ENCODE measurements at places on chromosomes 2 and 18.
A peak's percentile ranks its signal among the peaks of the same experiment; 100 is the strongest.

- no peak for DNase-seq
Measured at GRCh38 chr2:65813631-65814173, 381.3 kb upstream of the SPRED2 start.

DNA sequence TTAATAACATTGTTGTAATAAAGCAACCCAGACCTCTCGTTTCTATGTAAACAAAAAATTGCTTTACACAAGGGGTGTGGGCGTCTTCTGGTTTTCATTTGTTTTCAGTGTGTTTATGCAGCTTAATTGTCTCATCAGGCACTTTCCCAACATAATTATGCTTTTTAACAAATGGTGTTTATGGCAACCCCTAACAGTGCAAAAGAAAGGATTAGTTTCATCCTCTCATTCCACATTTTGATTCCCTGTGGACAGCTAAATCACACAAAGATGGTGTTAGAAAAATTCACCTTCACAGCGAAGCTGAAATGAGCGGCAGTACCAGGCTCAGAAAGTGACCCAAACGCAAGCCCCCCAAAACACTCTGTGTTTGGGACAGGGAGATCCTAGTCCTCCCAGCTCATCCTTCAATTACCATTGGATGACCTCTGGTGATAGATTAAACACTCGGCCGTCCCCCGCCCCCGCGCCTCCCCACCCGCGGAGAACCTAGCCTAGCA lies 724 bp downstream of the FTCDNL1 start:
- no peak for DNase-seq

GRCh38 chr2:241842620-241843211 lies 16.0 kb downstream of the PDCD1 start:
- peak; percentile 31 for DNase-seq

GRCh38 chr2:172969166-172969565 lies 106.5 kb upstream of the MAP3K20 start:
- no peak for DNase-seq

DNA sequence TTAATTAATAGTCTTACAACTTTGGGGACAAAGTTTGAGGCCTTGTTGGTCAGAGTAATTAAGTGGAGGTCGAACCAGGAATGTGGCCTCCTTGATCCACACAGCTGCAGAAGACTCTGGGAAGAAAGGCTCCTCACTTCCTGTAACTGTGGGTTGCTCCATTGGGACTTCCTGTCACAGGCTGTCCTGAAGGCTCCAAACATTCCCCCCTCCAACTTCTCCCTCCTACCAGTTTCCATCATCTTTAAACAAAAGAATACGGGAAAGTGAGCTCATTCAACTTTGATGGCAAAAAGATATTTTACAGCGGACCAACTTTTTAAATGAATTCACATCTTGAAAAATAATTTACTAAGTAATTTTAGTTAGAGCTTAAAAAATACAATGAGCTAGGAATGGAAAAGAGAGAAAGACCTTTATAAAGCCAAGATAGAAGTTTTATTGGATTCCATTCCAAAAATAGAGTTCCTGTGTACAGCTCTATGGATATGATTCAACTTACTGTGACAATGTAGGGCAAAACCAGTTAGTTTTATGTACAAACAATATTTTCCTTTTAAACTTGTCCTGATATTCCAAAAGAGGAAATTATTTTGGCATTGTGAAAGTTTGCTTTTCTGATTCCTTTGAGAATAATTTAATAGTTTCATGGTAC lies 212.0 kb upstream of the NABP1 start:
- no peak for DNase-seq
